ENCODE measurements at places on chromosomes 3 and 15.

- DNase-seq, result no peak
Measured at GRCh38 chr3:29555590-29555989, 274.7 kb downstream of the RBMS3 start.

DNA sequence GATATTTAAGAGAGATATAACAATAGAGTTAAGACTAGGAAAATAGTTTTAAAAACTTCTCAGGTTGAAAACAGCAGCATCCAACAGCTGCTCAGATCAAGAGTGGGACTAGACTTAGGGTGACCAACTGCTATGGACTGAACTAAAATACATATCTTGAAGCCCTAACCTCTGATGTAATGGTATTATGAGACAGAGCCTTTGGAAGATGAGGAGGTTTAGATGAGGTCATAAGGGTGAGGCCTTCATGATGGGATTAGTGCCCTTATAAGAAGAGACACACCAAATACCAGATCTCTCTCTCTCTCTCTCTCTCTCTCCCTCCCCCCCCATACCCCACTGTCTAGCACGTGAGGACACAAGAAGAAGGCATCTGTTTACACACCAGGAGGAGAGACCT, 37.4 kb upstream of the GALNT15 start:
- no peak for DNase-seq

GRCh38 chr15:97703400-97703799, 257.1 kb upstream of the ARRDC4 start:
- no peak for DNase-seq

GRCh38 chr3:133130168-133130567, 92.0 kb downstream of the TMEM108 start:
- no peak for DNase-seq

- no peak for DNase-seq
Measured at GRCh38 chr3:2567451-2567850, 468.8 kb downstream of the CNTN4 start.

- no peak for DNase-seq
Measured at GRCh38 chr3:69959581-69959980, 40.0 kb upstream of the SAMMSON start.

DNA sequence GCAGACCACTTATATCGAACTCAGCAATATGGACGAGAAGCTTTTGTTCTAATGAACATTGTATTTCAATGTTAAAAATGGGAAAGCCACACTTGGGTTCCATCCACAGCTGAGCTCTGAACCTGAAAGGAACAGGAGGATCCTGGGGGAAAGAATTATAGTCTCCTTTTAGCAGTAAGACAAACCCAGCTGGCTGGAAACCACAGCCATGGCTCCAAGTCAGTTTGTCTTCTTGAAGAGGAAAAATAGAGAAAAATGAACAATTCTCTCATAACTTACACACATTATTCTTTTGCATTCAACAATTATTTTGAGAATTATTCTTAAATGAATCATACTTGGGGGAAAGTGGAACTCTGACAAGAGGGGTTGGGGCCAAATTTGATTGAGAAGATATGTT, 149.2 kb upstream of the VEPH1 start:
- no peak for DNase-seq

- DNase-seq, result no peak
Measured at GRCh38 chr3:16370872-16371740, 106.1 kb downstream of the OXNAD1 start.

DNA sequence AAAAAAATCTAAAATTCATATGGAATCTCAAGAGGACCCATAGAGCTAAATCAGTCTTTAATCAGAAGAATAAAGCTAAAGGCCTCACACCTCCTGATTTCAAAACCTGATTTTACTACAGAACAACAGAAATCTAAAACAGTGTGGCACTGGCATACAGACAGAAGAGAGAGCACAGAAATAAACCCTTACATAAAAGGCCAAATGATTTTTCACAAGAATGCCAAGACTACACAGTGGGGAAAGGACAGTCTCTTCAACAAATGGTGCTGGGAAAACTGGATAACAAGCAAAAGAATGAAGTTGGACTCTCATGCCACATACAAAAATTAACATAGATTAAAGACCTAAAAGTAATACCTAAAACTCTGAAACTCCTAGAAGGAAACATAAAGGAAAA, 10.1 kb downstream of the TOP2B start:
- DNase-seq, result no peak
